ENCODE measurements at places on chromosomes 2 and 18. TPM values are rescaled to one million over a fixed set of nuclear protein-coding genes. Genes with fewer than 3 reads are reported as not detected.

Gene AQP12A
- not detected for total RNA-seq

- ATAC-seq, result no peak
Observed at GRCh38 chr18:61993831-61994230, 101.0 kb upstream of the RNF152 start.

DNA sequence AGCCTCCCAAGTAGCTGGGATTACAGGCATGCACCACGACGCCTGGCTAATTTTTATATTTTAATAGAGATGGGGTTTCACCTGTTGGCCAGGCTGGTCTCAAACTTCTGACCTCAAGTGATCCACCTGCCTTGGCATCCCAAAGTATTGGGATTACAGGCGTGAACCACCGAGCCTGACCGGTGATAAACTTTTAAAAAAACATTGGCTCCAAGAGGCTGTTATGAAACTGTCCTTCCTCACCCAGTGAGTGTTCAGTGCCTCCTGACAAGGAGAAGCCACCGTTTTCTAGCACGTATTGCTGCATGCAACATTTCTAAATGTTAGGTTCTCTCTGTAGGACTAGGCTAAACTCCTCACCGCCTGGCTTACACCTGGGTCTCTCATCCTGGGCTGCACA, 63.3 kb downstream of the EDAR start:
- ATAC-seq, result no peak

Gene ACMSD
- not detected for total RNA-seq

Gene ZNF804A
- total RNA-seq, result not detected

DNA sequence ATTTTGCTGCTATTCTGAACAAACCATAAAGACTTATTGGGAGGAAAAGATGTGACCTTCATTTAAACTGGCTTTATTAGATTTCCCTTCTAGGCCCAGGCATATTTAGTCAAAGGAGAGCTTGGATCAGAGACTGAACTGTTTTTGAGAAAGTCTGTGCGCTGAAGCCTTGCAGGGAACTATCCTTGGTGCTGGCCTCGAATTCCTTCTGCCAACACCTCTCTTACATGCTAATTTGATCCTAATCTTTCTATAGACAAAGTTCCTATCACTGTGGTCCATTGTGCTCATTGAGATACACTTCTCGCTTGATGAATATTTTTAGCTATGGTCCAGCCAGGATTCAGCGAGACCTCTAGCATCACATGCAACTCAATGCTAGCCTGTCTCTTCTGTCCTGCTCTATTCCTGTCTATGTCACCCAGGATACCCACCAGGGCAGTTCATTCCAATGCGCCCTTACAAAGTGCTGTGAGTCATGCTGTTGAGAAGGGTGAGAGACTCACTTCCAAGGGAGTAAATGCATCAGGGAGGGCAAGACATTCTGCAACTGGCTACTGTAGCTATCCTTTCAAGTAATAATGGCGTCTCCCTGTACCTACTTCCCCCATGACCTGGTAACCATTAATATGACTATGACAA, 356.7 kb upstream of the LYPD1 start:
- no peak for ATAC-seq

- ATAC-seq, result peak; percentile 30
Observed at GRCh38 chr2:239625971-239626734, 225.3 kb upstream of the HDAC4 start.

- ATAC-seq, result no peak
Observed at GRCh38 chr2:76861708-76862107, 660.5 kb downstream of the LRRTM4 start.

Gene MYO5B
- total RNA-seq, result 0.29 TPM

Gene NOL4
- not detected for total RNA-seq

- peak; percentile 66 for ATAC-seq
Observed at GRCh38 chr18:67199993-67200617, 316.4 kb downstream of the DSEL start.

GRCh38 chr18:25798046-25798445, 292.4 kb downstream of the SS18 start:
- no peak for ATAC-seq

Gene C1GALT1C1L
- total RNA-seq, result not detected

DNA sequence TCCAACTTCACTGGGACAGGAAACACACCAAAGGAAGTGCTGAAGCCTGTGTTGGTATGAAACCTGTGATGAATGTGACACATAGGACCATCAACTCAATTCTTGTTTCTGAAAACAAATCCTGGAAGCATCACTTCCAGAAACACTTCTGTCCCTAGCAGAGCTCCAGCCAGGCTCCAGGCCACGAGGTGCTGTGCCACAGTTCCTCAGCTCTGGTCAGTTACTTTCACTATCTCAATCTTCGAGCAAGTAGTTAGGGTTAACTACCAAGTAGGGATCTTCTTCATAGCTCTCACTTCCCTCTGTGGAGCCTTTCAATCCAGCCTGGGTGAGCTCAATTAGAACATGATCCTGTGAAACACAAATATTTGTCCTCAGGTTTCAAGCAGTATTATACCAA, 3.6 kb upstream of the LCT start:
- ATAC-seq, result peak; percentile 46

- no peak for ATAC-seq
Observed at GRCh38 chr18:9103376-9103873, 926 bp downstream of the NDUFV2 start.

DNA sequence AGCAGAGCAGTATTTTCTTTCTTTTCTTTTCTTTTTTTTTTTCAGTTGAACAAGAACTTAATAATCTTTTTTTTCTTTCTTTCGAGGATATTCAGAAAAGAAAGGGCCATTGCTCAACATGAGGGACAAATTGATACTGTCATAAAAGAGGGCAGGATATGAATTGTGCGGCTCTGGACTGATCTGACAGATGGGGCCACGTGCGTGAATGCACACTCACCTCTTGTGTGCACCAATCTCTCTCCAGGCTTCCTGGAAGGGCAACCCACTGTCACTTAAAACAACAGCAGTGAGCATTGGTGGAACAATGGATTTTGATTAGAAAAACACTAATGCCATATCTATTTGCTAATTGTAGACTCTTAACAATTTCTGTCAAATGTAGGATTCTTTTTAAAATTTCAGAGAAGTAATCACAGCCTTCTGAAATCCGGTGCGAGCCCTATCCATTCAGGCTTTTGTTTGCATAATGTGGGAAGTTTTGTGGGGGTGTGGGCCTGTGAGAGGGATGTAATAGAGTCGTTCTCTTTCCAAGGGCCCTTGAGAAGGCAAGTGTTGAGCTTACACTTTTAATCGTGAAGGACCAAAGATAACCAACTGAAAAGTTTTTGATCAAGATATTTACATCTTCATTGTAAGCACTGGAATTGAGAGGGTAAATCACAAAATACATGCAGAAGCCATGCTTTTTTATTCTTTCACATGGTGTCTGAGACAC, 298.8 kb downstream of the SP3 start:
- no peak for ATAC-seq

Gene NEUROD1
- not detected for total RNA-seq

- ATAC-seq, result no peak
Observed at GRCh38 chr18:56841836-56842235, 190.7 kb downstream of the WDR7 start.

DNA sequence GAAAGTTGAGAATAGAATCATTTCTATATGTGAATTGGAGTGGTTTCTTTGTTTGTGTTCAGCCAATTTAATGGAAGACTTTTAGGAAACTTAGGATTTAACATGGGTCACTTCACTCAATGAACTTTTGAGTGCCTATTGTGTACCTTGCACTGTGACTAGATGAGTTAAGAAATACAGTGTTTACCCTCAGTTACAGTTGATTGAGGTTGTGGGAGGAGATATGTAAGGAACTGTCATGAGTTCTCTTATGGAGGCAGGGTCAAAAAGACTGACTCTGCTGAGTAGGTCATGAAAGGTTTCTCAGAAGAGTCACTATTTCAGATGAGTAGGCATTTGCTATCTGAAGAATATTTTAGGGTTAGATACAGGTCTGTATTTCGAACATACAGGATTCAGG, 98.6 kb downstream of the RAB3GAP1 start:
- ATAC-seq, result no peak

DNA sequence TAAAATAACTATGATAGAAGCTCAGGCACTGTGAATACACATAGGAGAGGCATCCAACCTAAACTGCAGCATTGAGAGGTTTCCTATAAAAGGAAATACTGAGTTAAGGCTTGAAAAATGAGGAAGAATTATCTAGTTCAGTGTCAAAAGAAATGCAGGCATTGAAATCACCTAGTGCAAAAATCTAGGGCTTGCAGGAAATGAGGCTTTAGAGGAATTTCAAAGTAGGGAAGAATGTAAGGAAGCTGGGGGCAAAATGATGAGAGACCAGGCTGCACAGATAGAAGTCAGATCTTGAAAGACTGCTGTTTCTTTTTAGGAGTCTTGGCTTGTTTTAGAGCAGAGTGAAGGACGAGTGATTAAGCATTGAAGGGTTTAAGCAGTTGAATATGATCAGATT, 28.1 kb upstream of the SCYGR2 start:
- ATAC-seq, result no peak

- ATAC-seq, result peak; percentile 70
Observed at GRCh38 chr2:237922641-237923361, 44.0 kb upstream of the UBE2F start.

GRCh38 chr2:165953306-165953654, 296 bp downstream of the TTC21B start:
- ATAC-seq, result peak; percentile 41

Gene CD226
- total RNA-seq, result 146 TPM

DNA sequence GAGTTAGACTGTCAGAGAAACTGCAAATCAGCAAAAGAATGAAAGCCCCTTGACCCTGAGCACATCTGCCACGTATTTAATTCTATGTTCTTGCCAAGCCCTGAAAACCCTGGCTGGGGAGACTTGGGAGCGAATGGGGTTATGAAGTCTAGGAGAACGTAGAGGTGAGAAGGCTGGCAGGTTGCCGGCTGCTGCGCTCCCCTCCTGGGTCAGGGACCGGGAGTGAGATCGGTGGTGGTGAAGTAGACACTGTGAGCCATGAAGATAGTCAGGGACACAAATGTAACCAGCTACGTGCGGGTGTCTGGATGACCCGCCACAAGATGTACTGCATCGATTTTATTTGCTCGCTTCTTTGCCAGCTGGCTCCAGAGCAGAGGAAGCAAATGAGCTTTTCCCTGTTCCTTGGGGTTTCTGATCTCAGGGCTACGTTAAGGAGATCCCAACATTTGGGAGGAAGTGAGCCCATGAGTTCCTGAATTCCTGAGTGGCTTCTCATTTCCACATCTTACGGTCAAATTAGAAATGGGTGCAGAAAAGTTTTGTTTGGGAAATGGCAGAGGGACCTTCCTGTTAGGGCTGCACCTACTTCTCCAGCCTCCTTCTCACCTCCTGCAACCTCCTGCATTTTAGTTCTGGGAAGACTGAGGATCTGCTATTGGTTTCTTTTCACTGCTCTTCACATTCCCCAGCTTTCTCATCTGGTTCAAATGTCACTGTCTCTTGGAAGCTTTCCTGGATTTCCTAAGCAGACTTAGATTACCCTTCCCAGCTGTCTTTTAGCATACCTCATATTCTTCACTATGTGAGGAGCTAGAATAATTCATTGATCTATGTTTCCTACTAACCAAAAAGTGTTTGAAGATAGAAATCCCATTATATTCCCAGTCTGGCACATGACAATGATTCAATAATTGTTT, 360.6 kb downstream of the ZNF521 start:
- no peak for ATAC-seq

Gene FER1L5
- total RNA-seq, result not detected

GRCh38 chr2:120406566-120406965, 60.6 kb downstream of the INHBB start:
- ATAC-seq, result no peak

Gene LDAH
- 32.5 TPM for total RNA-seq

GRCh38 chr2:75130171-75130570, 69.1 kb downstream of the TACR1 start:
- ATAC-seq, result no peak

GRCh38 chr18:39329496-39330275, 1764.1 kb upstream of the CELF4 start:
- no peak for ATAC-seq

DNA sequence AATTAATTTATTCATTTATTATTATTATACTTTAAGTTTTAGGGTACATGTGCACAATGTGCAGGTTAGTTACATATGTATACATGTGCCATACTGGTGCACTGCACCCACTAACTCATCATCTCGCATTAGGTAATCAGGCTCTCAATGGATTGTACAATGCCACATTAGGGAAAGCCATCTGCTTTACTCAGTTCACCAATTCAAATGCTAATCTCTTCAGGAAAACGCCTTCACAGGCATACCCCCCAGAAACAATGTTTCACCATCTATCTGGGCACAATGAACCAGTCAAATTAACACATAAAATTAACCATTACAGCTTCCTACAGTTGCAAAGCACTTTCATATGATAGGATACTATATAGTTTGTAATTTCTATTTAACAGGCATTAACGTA, 84.8 kb upstream of the DNAJC10 start:
- ATAC-seq, result no peak

Gene SLC20A1
- total RNA-seq, result 124 TPM

GRCh38 chr18:68793951-68794350, 3.9 kb upstream of the CCDC102B start:
- ATAC-seq, result no peak

- peak; percentile 27 for ATAC-seq
Observed at GRCh38 chr2:108588070-108588668, 53.9 kb downstream of the LIMS1 start.

- no peak for ATAC-seq
Observed at GRCh38 chr2:23449413-23449812, 64.4 kb downstream of the KLHL29 start.

GRCh38 chr2:218853766-218854165, 5.8 kb upstream of the WNT6 start:
- ATAC-seq, result no peak

DNA sequence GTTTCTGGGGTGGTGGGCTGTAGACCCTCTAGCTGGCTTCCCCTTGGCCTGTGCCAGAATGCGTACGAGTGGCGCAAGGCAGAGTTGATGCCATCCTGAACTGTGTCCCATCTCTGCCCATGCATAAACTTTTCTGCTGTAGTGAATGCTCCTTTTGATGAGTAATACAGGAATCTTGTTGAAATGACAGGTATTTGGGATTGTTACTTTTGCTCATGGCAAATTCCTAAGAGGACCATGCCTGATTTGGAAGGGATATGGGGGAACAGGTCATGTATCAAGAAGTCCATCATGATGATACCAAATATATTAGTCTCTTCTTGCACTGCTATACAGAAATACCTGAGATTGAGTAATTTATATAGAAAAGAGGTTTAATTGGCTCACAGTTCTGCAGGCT, 648.0 kb downstream of the SLC4A3 start:
- no peak for ATAC-seq

DNA sequence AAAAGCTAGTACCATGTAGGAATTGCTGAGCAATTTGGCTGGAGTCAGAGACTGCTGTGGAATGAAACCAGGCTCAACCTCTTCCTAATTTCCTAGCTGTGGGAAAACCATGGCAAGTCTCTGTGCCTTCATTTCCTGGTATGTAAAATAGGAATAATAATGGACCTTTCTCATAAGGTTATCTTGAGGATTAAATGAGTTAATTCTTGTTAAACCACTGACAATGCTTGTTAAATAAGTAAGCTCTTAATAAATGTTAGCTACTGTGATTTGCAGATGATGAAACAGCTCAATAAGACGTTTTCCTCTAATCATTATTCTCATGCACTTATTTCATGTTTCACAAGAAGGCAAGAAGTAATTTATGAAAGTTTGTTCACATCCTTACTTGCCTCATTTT, 346.7 kb downstream of the RND3 start:
- no peak for ATAC-seq

Gene FBXO48
- total RNA-seq, result 2.3 TPM

GRCh38 chr2:36392571-36393255, 37.1 kb downstream of the CRIM1 start:
- no peak for ATAC-seq

Gene GTF2A1L
- total RNA-seq, result not detected

All from activated T-helper 17 cell treated with anti-CD3 and anti-CD28 coated beads, Interleukin-2, amount 50 U/mL, for 72 hours (primary cell).